Pancreas (tissue), 10 donors: ENCODE measurements at places on chromosomes 3 and 15. TPM values are rescaled to one million over a fixed set of nuclear protein-coding genes. Genes with fewer than 3 reads are reported as not detected.

DNA sequence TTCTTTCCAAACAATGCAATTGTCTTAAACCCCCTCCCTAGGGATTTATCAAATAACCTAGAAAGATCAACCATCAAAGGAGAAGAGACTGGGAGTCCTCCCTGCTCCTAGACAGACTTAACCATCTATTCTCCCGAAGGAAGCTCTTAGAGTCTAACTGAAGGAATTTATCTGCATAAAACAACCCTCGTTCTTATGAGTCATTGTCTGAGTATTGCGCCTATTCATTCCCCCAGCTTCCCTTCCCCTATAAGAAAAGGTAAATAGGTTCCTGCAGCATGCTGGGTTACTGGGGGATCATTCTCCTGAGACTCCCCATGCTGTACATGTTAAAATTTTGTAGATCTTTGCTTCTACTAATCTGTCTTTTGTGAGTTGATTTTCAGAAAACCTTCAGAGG, 412.7 kb downstream of the OCA2 start:
- DNase-seq, result no peak

The OR5H2 gene
- not detected for polyA plus RNA-seq

DNA sequence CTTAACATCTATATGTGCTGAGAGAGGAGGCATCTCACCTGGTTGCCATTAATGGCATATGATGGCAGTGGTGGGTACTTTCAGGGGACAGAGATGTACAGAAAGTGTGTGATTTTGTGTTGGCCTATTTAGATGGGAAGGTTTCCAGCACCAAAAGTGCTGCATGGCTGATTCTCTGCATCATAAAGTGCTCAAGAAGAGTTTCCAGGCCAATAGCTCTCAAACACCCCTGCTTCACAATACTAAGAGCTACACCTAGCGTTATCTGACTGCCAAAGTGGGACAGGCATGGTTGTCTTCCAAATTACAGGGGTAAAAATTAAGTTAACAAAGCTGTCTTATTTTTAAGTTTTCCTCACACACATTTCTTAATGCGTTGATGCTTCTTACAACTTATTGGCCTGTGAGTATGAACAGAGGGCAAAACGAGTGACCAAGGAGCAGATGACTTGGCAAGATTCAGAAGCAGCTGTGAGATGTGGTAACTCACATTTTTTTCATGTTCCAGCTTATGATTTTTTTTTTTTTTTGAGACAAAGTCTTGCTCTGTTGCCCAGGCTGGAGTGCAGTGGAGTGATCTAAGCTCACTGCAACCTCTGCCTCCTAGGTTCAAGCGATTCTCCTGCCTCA, 41.4 kb upstream of the VEPH1 start:
- no peak for DNase-seq

GRCh38 chr3:106631373-106632108, 745.7 kb upstream of the CCDC54 start:
- no peak for DNase-seq

GRCh38 chr3:129834580-129834979, 58.9 kb downstream of the TMCC1 start:
- DNase-seq, result no peak

GRCh38 chr3:197796087-197796486, 5.0 kb downstream of the LRCH3 start:
- no peak for DNase-seq

DNA sequence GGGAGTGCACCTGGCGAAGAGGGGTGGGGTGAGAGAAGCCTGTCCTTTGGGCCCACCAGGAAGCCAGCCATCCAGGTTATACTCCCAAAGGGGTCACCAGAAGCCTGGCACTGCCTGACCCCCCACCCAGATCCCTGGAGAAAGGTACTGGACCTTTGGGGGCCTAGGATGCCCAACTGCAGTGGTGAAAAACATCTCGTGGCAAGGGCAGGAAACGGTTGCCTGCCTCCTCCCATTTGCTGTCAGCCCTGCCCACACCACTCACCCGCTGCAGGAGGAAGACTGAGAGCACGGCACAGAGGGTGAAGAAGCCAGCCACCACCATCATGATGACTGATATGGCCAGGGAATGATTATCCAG, 2.2 kb upstream of the ULK3 start:
- no peak for DNase-seq

DNA sequence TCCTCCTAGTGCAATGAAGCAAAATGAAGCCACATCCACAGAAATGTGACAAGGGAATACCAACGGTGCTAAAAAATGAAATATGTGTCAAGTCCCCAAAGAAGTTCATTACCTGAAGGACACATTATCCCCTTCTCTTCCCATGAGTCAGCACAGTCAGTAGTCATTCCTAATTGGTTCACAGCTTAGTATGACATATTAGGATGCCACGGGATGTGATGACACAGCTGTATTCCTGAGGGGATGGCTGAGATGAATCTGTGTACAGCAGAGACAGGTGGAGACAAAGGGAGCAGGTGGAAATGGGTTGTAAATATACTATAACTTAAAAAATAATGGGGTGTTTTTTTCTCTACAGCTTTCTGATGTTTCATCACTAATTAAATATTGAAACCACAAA, 273.4 kb downstream of the ARRDC4 start:
- DNase-seq, result no peak

The ADPGK gene
- 32.6 TPM for polyA plus RNA-seq

GRCh38 chr3:15345066-15345607, 12.8 kb upstream of the SH3BP5 start:
- peak; percentile 13 for DNase-seq

GRCh38 chr3:71083726-71084131, 499.8 kb downstream of the FOXP1 start:
- DNase-seq, result no peak

The SHISA5 gene
- 49.4 TPM for polyA plus RNA-seq

The SLC6A11 gene
- 0.04 TPM for polyA plus RNA-seq

- no peak for DNase-seq
Observed at GRCh38 chr15:80985981-80986380, 3.6 kb downstream of the MESD start.

The ZNF660 gene
- polyA plus RNA-seq, result 1.1 TPM

DNA sequence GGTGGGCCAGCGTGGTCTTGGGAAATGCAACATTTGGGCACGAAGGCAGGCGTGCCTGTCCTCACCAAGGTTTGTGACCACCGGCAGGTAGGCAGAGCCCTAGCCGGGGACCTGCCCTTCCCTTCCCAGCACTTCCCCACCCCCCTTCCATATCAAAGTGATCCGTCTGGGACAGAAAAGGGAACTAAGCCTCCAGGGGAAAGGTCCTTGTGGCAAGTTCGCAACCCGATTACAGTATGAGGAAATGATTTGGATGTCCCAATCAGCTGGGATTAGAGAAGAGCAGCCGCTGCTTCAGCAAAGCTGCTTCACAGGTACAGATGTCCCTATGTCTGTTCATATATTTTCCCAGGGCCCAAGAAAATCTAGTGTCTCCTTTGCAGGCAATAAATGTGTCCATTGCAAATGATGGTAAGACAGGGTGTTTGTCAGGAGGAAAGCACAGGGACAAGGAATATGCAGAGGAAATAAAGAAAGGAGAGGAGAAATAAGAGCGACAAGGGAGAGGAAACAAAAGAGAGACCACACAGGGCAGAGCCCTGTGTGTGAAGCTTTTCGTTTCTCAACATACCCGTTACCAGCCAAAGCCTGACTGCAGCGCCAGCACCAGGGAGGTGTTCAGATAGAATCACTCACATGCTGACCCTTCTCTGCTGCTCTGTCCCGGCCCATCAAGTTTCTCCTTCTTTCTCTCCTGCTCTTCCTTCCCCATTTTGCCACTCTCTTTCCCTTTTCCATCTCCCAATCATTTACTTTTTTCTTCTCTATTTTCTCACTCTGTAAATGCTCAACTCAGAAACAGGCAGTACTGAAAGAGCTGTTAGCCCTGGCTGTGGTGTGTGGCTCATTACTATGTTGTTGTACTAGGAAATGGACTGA, 17.4 kb upstream of the SECISBP2L start:
- no peak for DNase-seq

The IGF2BP2 gene
- 11.2 TPM for polyA plus RNA-seq

DNA sequence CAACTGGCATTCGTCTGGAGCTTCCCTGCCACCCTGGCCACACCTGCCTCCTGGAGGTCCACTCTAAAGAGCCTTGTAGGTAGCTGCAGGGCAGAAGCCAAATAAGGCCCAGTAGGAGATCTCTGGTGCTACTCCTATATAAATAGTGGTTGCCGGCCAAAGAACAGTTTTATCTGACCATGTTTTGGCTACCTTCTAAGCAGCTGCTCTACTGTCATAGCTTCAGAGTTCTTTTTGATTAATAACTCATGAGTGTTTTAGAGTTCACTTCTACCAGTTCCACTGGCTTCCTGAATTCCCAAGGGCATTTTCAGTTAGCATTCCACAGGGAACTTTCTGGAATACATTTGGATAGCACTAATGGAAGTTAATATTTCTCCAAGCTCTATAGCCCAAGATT, 154.6 kb downstream of the B3GALNT1 start:
- no peak for DNase-seq

DNA sequence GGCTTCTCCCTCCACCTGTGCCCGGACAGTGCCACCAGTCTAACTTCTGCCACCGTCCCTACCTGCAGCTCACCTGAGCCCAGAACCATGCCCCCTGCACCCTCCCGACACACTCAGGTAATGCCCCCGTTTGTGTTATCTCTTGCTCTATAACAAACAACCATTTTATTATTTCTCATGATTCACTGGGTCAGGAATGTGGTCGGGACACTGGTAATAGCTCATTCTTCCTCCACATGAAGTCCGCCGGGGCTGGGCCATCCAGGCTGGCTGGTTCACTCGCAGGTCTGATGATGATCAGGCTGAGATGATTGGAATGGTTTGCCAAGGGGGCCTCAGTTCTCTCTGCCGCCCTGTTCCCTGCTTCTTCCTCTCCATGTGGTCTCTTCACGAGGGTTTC, 20.3 kb upstream of the NR2E3 start:
- no peak for DNase-seq
